A549 treated with RU486 at 1 μM for 4 hours (cell line): ENCODE measurements at places on chromosomes 1 and 21. TPM values are rescaled to one million over a fixed set of nuclear protein-coding genes. Genes with fewer than 3 reads are reported as not detected.

LINGO4 gene
- total RNA-seq = not detected in 5 replicates

TPTE gene
- not detected in 5 replicates for total RNA-seq

KAZN gene
- 3.0 to 4.4 TPM (median 3.9 TPM) in 5 replicates for total RNA-seq

GNAT2 gene
- 0.23 to 0.30 TPM in 2 of 5 replicates, not detected in the others for total RNA-seq

MTF1 gene
- total RNA-seq = 3.9 to 5.1 TPM (median 4.2 TPM) in 5 replicates

PLPPR4 gene
- total RNA-seq = 0.02 TPM in 1 of 5 replicates, not detected in the others
